ENCODE measurements at places on chromosomes 5 and 9. TPM values are rescaled to one million over a fixed set of nuclear protein-coding genes. Genes with fewer than 3 reads are reported as not detected.
A peak's percentile ranks its signal among the peaks of the same experiment; 100 is the strongest.

The SLC34A3 gene
- not detected for total RNA-seq

The GMCL2 gene
- not detected for total RNA-seq

The SGCD gene
- 6.0 TPM for total RNA-seq

The FCN2 gene
- total RNA-seq = not detected

The ARL14EPL gene
- total RNA-seq = not detected

The SEC16A gene
- total RNA-seq = 66.5 TPM

The THBS4 gene
- 2.9 TPM for total RNA-seq

The GOLPH3 gene
- 99.0 TPM for total RNA-seq

The CCDC183 gene
- 3.7 TPM for total RNA-seq

GRCh38 chr5:67160985-67161384 lies 35.6 kb downstream of the CD180 start:
- no peak for DNase-seq
- H3K4me3 ChIP-seq = no peak overlapping the region
- peaks cover 5% of the 10 kb centered on the region for H3K4me1 ChIP-seq
- peaks cover 76% of the 10 kb centered on the region for H3K36me3 ChIP-seq

DNA sequence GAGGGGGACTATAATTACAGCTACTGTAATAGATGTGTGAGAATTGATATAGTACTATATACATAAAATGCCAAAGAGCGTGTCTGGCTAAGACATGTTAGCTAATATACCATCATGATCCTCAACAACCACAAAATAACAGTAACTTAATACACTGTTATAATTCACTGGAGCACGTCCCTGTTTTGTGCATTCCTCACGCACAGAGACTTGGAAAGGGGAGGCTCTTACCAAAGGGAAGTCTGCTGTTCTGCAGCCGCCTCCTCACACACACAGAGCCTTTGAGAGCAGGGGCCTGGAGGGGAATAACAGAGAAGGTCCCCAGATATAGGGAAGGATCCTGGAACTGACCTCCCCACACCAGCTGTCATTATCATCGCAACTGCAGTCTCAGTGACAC lies 97.3 kb downstream of the ANKRD18A start:
- H3K4me1 ChIP-seq = no peaks in the 10 kb centered on the region
- no peak for DNase-seq
- H3K27me3 ChIP-seq = peaks cover 5% of the 10 kb centered on the region
- no peaks in the 10 kb centered on the region for H3K36me3 ChIP-seq
- no peak overlapping the region for H3K4me3 ChIP-seq

GRCh38 chr5:61009907-61010306 lies 64.9 kb downstream of the NDUFAF2 start:
- H3K36me3 ChIP-seq = no peaks in the 10 kb centered on the region
- H3K4me3 ChIP-seq = no peak overlapping the region
- H3K27ac ChIP-seq = no peak overlapping the region
- no peaks in the 10 kb centered on the region for H3K4me1 ChIP-seq
- no peaks in the 10 kb centered on the region for H3K27me3 ChIP-seq
- no peak for DNase-seq

DNA sequence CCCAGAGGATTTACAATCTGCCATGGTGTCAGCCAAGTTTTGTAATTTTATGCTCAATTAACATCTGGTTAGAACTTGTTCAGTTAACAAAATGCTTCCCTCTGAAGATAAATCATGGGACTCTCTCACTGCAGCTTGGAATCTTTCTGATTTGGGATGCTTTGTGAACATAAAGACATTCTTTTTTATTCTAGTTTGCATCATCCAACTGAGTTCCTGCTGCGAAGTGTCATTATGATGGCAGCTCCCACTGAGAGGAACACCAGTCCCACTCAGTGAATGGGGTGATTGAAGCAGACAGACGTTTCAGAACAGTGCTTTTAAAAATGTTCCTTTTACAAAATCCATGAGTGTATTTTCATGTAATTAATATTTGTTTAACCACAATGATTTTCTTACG lies 863.8 kb downstream of the TLE4 start:
- no peaks in the 10 kb centered on the region for H3K36me3 ChIP-seq
- H3K27me3 ChIP-seq = no peaks in the 10 kb centered on the region
- no peak for DNase-seq
- no peaks in the 10 kb centered on the region for H3K4me1 ChIP-seq

- H3K4me3 ChIP-seq = no peak overlapping the region
- H3K36me3 ChIP-seq = no peaks in the 10 kb centered on the region
- no peak for DNase-seq
- H3K27ac ChIP-seq = no peak overlapping the region
- no peaks in the 10 kb centered on the region for H3K4me1 ChIP-seq
These were observed 212.4 kb downstream of the SAXO1 start for GRCh38 chr9:18820566-18821095.

- no peak overlapping the region for H3K27ac ChIP-seq
- H3K27me3 ChIP-seq = no peaks in the 10 kb centered on the region
- H3K4me3 ChIP-seq = no peak overlapping the region
- no peaks in the 10 kb centered on the region for H3K36me3 ChIP-seq
- no peak for DNase-seq
These were observed 464.9 kb upstream of the NMUR2 start for GRCh38 chr5:152869971-152870370.

DNA sequence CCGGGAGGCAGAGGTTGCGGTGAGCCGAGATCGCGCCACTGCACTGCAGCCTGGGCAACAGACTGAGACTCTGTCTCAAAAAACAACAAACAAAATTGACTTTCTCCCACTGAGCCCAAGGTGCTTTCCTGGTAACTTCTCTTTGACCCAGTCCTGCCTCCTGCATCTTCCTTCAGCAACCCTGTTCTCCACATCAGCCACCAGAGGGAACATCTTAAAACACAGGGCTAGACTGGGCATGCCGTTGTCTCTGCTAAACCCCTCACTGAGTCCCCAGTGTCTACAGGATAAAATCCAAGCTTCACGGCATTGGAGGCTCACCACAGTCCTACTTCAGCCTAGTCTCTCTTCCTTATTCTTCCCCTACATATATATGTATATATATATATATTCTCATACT lies 39.8 kb upstream of the KCNMB1 start:
- no peaks in the 10 kb centered on the region for H3K36me3 ChIP-seq
- no peaks in the 10 kb centered on the region for H3K27me3 ChIP-seq
- H3K4me1 ChIP-seq = no peaks in the 10 kb centered on the region
- no peak overlapping the region for H3K27ac ChIP-seq

GRCh38 chr5:130605234-130605633 lies 559.8 kb downstream of the HINT1 start:
- no peaks in the 10 kb centered on the region for H3K4me1 ChIP-seq
- no peak overlapping the region for H3K4me3 ChIP-seq
- H3K36me3 ChIP-seq = no peaks in the 10 kb centered on the region
- DNase-seq = no peak

DNA sequence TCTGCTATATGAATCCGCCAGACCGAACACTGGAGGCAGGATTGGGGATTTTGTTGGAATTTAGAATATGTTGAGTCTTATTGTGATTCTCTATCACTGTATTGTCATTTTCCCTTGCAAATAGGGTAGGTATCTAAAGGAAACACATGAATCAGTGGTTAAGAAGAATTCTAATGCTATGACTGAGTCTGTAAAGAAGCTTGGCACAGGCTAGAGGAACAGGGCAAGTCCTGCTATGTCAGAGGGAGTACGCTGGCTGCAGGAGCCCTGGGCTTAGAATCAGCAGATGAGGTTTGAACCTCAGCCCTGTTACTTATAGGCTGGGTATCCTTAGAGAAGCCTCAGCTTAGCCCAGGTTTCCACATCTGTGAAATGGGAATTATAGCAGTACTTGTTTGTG lies 198.1 kb downstream of the NR3C1 start:
- H3K36me3 ChIP-seq = no peaks in the 10 kb centered on the region
- peaks cover 19% of the 10 kb centered on the region for H3K4me1 ChIP-seq

GRCh38 chr5:14309878-14310531 lies 166.9 kb downstream of the TRIO start:
- peaks cover 4% of the 10 kb centered on the region for H3K4me1 ChIP-seq
- no peak overlapping the region for H3K27ac ChIP-seq
- DNase-seq = no peak
- H3K36me3 ChIP-seq = peaks cover 58% of the 10 kb centered on the region

- no peak for DNase-seq
- H3K27ac ChIP-seq = no peak overlapping the region
- no peaks in the 10 kb centered on the region for H3K27me3 ChIP-seq
- no peak overlapping the region for H3K4me3 ChIP-seq
These were observed 108.1 kb downstream of the GCNT1 start for GRCh38 chr9:76567086-76567485.

- no peak for DNase-seq
- H3K4me3 ChIP-seq = no peak overlapping the region
- H3K27me3 ChIP-seq = no peaks in the 10 kb centered on the region
- H3K4me1 ChIP-seq = no peaks in the 10 kb centered on the region
These were observed 293.1 kb upstream of the CCNH start for GRCh38 chr5:87705876-87706275.

DNA sequence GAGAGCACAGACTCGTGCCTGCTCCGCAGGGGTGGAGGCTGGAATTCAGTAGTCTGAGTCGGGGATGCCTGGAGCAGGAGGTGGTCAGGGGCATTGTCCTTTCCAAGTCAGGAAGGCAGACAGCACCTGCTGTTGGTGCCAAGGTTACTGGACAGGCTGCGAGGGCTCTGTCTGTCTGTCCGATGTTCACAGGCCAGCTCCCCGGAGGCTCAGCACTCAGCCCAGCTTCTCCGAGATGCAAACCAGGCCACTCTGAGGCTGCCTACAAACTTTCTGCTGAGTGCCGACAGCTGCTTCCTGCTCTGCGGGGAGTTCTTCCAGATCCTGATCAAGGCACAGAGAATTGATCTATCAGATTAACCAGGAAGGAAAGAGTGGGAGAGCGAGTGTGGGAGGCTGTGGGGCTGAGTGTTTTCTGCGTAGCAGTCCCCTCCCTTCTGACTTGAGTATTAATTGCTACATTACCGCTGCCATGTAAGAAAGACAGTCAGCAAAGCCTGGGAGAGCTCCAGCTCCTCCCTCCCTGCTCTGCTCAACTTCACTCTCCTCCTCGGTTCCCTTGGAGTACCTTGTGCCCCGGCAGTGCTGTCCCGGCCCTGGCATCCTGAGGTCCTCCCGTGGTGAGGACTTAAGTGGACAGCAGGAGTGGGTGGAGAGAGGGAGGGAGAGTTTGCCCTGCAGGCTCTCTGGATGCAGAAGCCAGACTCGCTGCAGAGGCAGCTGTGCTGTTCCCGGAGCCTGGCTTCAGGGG lies 36.0 kb downstream of the KCNMB1 start:
- no peak overlapping the region for H3K27ac ChIP-seq
- peak overlapping the region; percentile 20 for H3K4me3 ChIP-seq
- H3K27me3 ChIP-seq = peaks cover 15% of the 10 kb centered on the region
- DNase-seq = no peak
- no peaks in the 10 kb centered on the region for H3K36me3 ChIP-seq
- H3K4me1 ChIP-seq = peaks cover 34% of the 10 kb centered on the region

GRCh38 chr9:90883661-90884060 lies 82.0 kb downstream of the SYK start:
- H3K36me3 ChIP-seq = peaks cover 42% of the 10 kb centered on the region
- no peak for DNase-seq
- H3K4me3 ChIP-seq = no peak overlapping the region
- H3K4me1 ChIP-seq = no peaks in the 10 kb centered on the region
- no peaks in the 10 kb centered on the region for H3K27me3 ChIP-seq

- no peak for DNase-seq
- H3K4me3 ChIP-seq = no peak overlapping the region
- no peaks in the 10 kb centered on the region for H3K4me1 ChIP-seq
- H3K27ac ChIP-seq = no peak overlapping the region
These were observed 229.7 kb downstream of the MELK start for GRCh38 chr9:36802201-36802920.

GRCh38 chr9:135471791-135472640 lies 7.6 kb upstream of the PPP1R26 start:
- no peaks in the 10 kb centered on the region for H3K4me1 ChIP-seq
- H3K36me3 ChIP-seq = no peaks in the 10 kb centered on the region
- no peaks in the 10 kb centered on the region for H3K27me3 ChIP-seq
- no peak overlapping the region for H3K27ac ChIP-seq
- H3K4me3 ChIP-seq = no peak overlapping the region

DNA sequence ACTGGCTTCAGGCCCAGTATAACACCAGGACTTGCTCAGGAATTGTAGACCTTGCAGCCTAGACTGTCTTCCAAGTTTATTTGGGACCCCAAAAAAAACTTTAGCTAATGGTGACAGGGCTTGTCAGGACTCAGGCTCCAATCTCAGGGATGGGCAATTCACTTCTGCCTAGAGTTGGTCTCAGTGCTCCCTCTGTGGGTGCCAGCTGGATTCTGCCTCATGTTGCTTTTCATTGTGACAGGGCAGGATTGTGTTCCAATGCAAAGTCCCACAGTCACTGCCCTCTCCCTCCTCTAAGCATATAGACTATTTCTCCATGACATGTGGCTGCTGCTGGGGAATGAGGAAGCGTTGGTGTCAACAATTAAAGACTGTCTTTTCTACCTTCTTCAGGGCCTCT lies 174.7 kb downstream of the CYLC2 start:
- H3K27me3 ChIP-seq = no peaks in the 10 kb centered on the region
- H3K36me3 ChIP-seq = no peaks in the 10 kb centered on the region
- H3K4me1 ChIP-seq = no peaks in the 10 kb centered on the region
- H3K27ac ChIP-seq = no peak overlapping the region
- no peak overlapping the region for H3K4me3 ChIP-seq

- no peaks in the 10 kb centered on the region for H3K36me3 ChIP-seq
- H3K4me1 ChIP-seq = no peaks in the 10 kb centered on the region
- no peak overlapping the region for H3K27ac ChIP-seq
These were observed 319.8 kb downstream of the HINT1 start for GRCh38 chr5:130845049-130845765.

GRCh38 chr9:6382681-6383080 lies 30.3 kb upstream of the UHRF2 start:
- H3K27me3 ChIP-seq = no peaks in the 10 kb centered on the region
- H3K27ac ChIP-seq = no peak overlapping the region
- no peaks in the 10 kb centered on the region for H3K36me3 ChIP-seq
- H3K4me3 ChIP-seq = no peak overlapping the region

DNA sequence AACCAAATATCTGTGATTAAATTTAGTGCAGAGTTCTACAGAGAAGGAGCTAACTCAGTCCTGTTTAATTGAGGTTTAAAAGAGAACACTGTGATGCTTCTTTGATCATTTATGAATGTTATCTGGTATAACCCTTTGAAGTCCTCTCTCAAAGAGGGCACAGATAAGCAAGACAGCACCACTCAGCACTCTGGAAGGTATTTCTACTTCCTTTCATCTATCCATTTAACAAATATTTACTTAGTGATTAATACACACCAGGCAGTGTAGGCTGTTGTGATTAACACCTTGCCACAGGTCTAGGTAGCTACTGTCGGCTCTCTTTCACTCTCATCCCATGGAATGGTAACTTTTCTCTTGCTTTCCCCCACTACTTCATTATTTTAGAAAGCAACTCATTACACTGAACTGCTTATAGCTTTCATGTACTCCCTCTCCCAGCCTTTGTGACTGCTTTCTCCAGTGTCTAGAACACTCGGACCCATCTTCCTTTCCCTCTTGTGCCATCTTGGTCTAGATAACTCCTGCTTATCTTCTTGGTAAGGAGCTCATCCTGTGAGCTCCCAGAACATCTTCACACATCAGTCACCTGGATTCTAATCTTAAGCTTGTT lies 54.7 kb downstream of the GLDC start:
- no peak overlapping the region for H3K27ac ChIP-seq
- no peaks in the 10 kb centered on the region for H3K4me1 ChIP-seq
- H3K27me3 ChIP-seq = no peaks in the 10 kb centered on the region
- H3K4me3 ChIP-seq = no peak overlapping the region

- H3K27me3 ChIP-seq = no peaks in the 10 kb centered on the region
- DNase-seq = no peak
- peaks cover 17% of the 10 kb centered on the region for H3K4me1 ChIP-seq
- no peak overlapping the region for H3K27ac ChIP-seq
These were observed 3.2 kb upstream of the PJA2 start for GRCh38 chr5:109412981-109413402.

- no peaks in the 10 kb centered on the region for H3K36me3 ChIP-seq
- H3K27ac ChIP-seq = no peak overlapping the region
- H3K4me3 ChIP-seq = no peak overlapping the region
- DNase-seq = no peak
- H3K4me1 ChIP-seq = peaks cover 10% of the 10 kb centered on the region
- H3K27me3 ChIP-seq = no peaks in the 10 kb centered on the region
These were observed 19.9 kb downstream of the PNPLA7 start for GRCh38 chr9:137530331-137530730.

All from lower lobe of right lung (tissue), 2 donors.